ENCODE measurements at places on chromosomes 12 and 14.

DNA sequence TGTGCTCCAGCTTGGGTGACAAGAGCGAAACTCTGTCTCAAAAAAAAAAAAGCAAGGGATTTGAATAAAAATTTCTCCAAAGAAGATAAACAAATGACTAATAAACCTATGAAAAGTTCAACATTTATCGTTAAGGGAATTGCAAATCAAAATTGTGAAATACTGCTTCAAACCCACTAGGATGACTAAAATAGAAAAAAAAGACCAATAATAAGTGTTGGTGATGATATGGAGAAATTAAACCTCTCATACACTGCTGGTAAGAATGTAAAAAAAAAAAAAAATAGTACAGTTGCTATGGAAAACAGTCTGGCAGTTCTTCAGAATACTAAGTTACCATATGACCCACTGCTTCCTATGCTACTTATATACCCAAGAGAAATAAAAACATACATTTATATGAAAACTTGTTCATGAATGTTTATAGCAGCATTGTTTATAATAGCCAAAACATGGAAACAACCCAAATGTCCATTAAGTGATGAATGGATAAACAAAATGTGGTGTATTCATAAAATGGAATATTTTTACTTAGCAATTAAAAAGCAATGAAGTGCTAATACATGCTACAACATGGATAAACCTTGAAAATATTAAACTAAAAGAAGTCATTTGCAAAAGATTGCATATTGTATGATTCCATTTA, 39.4 kb upstream of the TMPRSS12 start:
- no peak for DNase-seq

DNA sequence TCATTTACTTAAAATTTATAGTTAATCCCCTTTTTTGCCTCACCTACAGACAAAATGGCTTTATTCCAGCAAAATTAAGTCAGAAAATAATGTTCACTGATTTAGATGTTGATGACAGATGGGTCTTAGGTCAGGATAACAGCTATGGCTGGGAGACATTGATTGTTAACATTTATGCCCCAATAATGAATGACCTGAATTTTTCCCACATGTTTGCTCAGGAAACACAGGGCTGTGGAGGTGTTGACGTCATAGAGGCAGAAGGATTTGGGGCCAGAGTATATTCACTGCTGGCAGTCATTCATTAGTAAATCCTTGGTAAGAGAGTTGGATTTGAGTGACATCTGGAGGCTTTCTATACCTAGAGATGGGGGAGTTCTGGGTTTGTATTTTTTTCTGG, 121.3 kb downstream of the PDE3A start:
- no peak for DNase-seq

DNA sequence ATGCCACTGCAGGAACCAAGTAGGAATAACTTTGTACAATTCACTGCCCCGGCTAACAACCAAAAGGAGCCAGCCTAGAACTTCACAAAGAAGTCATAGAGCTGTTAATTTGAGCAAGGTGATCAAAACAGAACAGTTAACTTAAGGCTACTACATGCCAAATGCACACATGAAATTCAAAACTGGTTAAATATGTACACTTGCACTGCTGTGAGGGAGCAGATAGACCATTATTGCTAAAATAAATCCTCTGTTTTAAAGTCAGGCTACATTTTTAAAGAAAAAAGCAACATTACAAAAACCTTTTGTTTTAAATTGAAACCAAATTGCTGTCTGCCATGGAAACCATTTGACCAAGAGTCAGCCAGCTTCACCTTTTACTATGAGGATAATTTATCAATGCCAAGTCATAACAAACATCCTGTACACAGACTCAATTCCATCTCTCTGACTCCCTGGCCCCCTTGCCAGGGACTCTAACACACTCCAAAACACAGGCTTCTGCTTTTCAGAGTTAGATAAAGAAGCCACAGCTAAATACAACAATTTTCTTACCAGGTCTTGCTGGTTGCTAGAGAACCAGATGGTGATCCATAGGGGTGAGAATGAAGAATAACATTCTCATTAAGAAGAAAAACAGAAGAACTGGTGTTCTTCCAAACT, 84.0 kb downstream of the LRP6 start:
- peak; percentile 70 for DNase-seq

DNA sequence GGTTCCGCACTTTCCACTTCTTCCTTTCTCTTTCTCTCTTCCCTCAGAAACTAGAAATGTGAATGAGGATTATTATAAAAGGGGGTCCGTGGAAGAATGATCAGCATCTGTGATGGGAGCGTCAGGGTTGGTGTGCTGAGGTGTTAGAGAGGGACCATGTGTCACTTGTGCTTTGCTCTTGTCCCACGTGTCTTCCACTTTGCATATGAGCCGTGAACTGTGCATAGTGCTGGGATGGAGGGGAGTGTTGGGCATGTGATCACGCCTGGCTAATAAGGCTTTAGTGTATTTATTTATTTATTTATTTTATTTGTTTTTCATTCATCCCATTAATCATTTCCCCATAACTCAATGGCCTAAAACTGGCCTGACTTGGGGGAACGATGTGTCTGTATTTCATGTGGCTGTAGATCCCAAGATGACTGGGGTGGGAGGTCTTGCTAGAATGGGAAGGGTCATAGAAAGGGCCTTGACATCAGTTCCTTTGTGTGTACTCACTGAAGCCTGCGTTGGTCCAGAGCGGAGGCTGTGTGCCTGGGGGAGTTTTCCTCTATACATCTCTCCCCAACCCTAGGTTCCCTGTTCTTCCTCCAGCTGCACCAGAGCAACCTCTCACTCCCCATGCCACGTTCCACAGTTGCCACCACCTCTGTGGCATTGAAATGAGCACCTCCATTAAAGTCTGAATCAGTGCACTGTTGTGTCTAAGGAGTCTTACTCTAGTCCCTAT, 4.6 kb upstream of the ATN1 start:
- DNase-seq = no peak

DNA sequence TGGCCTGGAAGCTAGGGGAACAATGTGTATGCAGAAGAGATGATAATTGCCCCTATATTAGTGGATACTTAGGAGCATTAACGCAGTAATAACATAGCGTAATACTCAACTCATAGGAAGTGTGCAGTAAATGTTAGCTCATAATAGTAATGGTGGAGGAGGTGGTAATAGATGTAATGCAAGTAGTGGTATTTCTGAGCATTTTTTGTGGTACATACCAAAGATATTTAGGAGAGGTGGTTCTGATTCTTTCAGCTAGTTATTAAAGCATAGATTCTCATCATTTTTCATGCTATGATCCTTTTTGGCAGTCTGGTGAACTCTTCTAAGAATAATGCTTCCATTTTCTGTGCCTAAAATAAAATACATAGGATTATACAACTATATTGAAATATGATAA, 233.1 kb downstream of the PTPRO start:
- DNase-seq = no peak

DNA sequence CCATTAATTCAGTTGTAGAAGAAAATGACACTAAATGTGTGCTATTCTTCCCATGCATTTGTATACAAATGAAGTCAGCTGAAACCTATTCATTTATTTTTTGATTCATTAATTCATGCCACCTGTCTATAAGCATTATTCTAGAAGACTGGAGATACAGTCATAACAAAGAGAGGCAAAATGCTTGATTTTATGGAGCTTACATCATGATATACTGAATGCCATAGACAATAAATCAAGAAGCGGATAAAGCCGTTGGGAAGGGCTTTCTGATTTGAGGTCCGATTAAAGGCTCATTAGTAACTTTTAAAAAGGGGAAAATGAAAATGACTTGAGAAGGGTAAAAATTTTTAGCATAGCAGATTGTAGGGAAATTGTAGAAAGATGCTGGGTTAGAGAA, 494.9 kb downstream of the RERGL start:
- no peak for DNase-seq

- DNase-seq = peak; percentile 33
Measured at GRCh38 chr12:15534322-15534721, 212.0 kb downstream of the PTPRO start.

DNA sequence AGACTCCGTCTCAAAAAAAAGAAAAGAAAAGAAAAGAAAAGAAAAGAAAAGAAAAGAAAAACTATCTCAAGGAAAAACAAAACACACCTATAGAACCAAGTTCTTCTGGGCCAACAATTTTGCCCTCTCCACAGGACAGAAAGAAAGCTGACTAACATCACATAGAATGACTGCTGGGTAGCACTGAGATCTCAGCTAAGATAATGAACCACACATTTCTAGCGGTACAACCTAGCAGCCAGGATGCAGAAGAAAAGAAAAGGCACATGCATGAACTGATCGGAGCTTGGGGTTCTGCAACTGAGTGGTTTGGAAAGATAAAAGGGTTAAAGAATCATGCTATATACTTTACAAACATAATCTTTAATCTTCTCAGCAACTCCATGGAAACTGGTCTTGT, 19.5 kb downstream of the TMED10 start:
- DNase-seq = no peak
